ENCODE measurements at places on chromosomes 2 and 18. TPM values are rescaled to one million over a fixed set of nuclear protein-coding genes. Genes with fewer than 3 reads are reported as not detected.

- no peak for DNase-seq
- H3K4me1 ChIP-seq = no peaks in the 10 kb centered on the region
- H3K27me3 ChIP-seq = no peaks in the 10 kb centered on the region
- H3K27ac ChIP-seq = no peak overlapping the region
- H3K36me3 ChIP-seq = no peaks in the 10 kb centered on the region
Observed at GRCh38 chr2:7792031-7792651, 874.9 kb downstream of the RNF144A start.

DNA sequence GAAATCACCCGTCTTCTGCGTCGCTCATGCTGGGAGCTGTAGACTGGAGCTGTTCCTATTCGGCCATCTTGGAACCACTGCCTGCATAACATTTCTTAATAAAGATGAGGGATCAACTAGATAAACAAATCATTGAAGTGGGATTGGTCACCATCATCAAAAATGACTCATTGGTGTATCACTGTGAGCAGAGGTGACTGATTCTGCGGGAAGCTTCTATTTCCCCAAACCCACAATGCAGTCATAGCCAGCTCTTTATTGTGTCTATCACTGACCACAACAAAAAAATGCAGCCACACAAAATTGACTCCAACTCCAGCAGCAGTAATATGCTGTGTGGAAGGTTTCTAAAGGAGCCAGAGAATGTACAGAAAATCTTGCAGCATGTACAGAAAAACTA is 630.7 kb upstream of the HS6ST1 start:
- H3K4me3 ChIP-seq = no peak overlapping the region
- no peak overlapping the region for H3K27ac ChIP-seq
- H3K36me3 ChIP-seq = no peaks in the 10 kb centered on the region
- no peaks in the 10 kb centered on the region for H3K4me1 ChIP-seq

Gene TMEM131
- 20.0 TPM for total RNA-seq

Gene HOXD12
- not detected for total RNA-seq

Gene PLCL1
- 14.3 TPM for total RNA-seq
